ENCODE measurements at places on chromosomes 11 and 22. TPM values are rescaled to one million over a fixed set of nuclear protein-coding genes. Genes with fewer than 3 reads are reported as not detected.

Gene PARVG
- total RNA-seq = 229 TPM

Gene PKDREJ
- total RNA-seq = not detected

Gene PYGM
- total RNA-seq = 18.4 TPM

Gene MS4A4A
- not detected for total RNA-seq

Gene CRYBB2
- total RNA-seq = not detected

Gene LMNTD2
- total RNA-seq = 7.2 TPM

Gene OR8H3
- not detected for total RNA-seq

DNA sequence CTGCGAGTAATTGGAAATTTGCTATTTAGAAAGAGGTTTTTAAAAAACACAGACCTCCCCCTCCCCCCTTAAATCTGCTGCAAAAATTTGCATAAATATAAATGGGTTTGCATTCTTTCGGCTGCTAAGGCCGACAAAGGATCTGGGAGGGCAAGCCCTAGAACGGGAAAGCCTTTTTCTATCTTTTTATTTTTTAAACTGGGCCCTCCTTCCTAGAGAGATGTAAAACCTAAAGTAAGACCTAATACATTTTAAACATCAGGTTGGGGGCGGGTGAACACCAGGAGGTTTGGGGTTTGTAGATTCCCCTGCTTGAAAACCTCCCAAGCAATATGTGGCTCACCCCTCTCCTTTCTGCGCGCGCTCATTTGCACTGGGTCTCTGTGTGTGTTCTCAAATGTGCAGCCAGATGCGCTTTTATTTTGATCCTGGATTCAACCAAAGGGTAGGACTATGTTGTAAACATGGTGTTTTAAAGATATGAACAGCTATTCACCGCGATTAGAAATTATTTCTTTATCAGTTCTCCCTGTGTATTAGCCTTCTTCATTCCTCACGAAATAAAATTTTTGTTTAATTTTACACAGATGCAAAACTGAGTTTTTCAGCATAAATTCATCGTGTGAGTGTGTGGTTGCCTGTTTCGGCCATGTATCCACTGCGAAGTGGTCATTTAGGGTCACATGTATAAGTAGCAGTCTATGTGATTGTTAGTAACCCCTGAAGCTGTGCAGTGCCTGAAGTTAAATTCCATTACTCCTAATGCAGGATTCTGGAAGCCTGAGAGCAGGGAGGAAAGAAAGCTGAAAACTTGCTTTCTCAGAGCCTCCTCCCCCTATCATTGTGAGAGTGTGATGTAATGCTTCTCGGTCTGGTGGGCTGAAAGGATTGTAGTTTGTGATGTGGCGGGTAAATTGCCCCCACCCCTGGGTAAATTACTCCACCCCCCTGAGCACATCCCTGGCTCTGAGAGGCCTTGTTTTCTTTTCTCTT is 988 bp downstream of the TNRC6B start:
- no peaks in the 10 kb centered on the region for H3K27me3 ChIP-seq
- peaks cover 77% of the 10 kb centered on the region for H3K4me1 ChIP-seq
- H3K27ac ChIP-seq = peak overlapping the region; percentile 86
- no peaks in the 10 kb centered on the region for H3K36me3 ChIP-seq
- H3K4me3 ChIP-seq = peak overlapping the region; percentile 87

DNA sequence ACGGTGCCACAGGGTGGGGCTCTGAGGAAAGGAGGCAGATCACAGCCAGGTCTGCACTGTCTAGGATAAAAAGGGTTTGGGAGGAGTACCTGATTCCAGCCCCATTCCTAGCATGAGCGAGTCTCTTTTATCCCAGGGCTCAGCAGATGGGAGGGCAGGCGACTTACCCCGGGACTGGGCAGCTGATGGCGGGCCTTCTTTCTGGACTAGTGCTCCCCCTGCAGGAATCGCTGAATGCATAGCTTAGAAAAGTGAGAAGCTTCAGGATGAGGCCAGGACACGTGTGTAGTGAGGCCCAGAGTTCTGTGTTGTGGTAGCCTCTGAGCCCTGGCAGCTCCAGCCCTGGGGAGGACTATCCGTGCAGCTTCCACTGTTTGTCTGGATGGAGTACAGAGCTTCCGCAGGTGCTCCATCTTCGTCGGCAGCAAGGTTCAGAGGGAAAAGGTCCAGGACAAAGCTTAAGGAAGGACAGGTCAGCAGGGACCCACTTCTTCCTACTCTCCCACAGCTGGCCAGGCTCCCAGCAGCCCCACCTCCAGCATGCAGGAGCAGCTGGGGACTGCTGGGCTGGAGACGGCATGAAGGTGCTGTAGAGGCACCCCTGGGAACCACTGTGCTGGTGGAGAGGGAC is 30.4 kb downstream of the COMMD9 start:
- H3K4me3 ChIP-seq = no peak overlapping the region
- DNase-seq = no peak
- no peaks in the 10 kb centered on the region for H3K4me1 ChIP-seq

GRCh38 chr22:22848364-22848866 is 39.2 kb upstream of the IGLL5 start:
- H3K4me1 ChIP-seq = peaks cover 27% of the 10 kb centered on the region
- no peaks in the 10 kb centered on the region for H3K36me3 ChIP-seq
- peak; percentile 61 for DNase-seq
- no peak overlapping the region for H3K4me3 ChIP-seq
- H3K27ac ChIP-seq = no peak overlapping the region

- DNase-seq = no peak
- H3K27me3 ChIP-seq = peaks cover 17% of the 10 kb centered on the region
- no peaks in the 10 kb centered on the region for H3K36me3 ChIP-seq
- H3K27ac ChIP-seq = no peak overlapping the region
- no peaks in the 10 kb centered on the region for H3K4me1 ChIP-seq
These were observed 84.1 kb upstream of the BARX2 start for GRCh38 chr11:129291546-129291945.

DNA sequence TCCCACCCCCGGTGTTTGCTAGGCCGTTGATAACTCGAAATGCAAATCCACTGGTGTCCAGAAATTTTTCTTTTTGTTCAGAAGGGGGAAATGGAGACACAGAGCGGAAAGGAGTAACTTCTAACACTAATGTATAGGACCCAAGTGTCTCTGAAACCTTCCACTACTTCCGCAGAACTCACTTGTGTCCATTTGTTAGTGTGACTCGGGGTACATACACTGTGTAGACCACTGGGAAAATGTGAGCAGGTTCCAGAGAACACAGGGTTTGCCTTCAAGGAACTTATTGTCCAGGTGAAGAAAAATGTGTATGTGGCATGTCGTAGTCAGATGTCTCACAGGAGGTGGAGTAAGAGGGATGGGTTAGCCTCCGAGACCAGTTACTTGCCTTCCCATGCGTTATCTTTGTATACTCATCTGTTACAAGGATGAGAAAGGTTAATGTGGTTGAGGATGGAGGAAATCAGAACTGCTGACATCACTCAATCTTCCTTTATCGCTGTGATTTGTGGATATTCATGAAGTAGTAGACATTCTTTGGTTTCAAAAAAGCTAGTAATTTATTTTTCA is 857 bp downstream of the ARCN1 start:
- H3K27ac ChIP-seq = peak overlapping the region; percentile 96
- H3K4me1 ChIP-seq = peaks cover 58% of the 10 kb centered on the region
- no peaks in the 10 kb centered on the region for H3K36me3 ChIP-seq
- H3K4me3 ChIP-seq = peak overlapping the region; percentile 98
- H3K27me3 ChIP-seq = no peaks in the 10 kb centered on the region
- DNase-seq = peak; percentile 29

- H3K4me3 ChIP-seq = no peak overlapping the region
- H3K4me1 ChIP-seq = peaks cover 21% of the 10 kb centered on the region
- H3K27me3 ChIP-seq = peaks cover 5% of the 10 kb centered on the region
- no peaks in the 10 kb centered on the region for H3K36me3 ChIP-seq
- peak overlapping the region; percentile 50 for H3K27ac ChIP-seq
These were observed 38.6 kb upstream of the LMO2 start for GRCh38 chr11:33930317-33931021.

DNA sequence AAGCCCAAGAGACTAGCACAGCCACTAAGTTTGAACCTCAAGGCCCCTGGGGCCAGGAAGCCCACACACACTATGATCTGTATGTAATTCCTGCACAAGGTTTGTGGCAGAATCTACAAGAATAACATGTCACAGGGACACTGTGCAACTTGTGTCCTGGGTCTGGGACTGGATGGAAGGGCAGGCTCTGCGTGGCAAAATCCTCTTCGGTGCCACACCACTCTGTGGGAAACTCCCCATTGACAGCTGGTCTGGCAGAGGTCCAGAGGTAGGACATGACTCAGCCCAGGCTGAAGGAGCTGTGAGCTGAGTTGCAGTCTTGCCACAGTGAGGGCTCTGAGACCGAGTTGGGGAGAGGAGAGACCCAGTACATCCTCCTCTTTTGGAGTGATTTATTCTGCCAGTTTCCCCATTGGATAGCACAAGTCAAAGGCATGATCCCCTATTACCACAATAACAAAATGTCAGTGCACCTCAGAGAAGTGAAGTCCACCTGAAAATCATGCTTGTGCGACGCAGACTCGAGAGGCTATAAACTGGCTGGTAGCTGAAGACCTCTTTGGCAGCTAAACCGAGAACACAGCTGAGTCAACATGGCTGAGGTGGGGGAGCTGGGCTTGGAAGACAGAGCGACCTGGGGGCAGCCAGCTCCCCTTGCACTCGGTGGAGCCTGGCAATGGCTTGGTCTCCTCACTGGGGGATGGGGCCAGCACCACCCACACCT is 23.3 kb upstream of the SERPIND1 start:
- H3K4me1 ChIP-seq = peaks cover 2% of the 10 kb centered on the region
- peaks cover 5% of the 10 kb centered on the region for H3K36me3 ChIP-seq
- DNase-seq = no peak
- H3K27ac ChIP-seq = no peak overlapping the region
- H3K4me3 ChIP-seq = no peak overlapping the region

DNA sequence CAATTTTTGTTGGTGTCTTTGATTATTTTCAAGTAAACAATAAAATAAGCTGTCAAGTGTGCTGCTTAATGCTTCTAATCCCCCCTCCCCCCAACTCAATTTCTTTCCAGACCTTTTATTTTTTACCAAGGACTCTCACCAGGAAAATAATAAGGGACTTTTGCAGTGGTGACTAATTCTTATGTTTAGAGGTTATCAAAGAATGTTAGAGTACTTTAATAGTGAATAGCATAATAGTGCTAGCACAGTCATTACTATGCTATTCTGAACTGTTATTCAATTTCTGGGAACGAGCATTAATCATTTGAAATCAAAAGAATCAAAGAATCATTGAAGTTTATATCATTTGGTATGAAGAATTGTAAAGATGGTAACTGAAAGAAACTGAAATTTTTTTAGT is 251.4 kb downstream of the DDX10 start:
- no peak overlapping the region for H3K4me3 ChIP-seq
- peaks cover 33% of the 10 kb centered on the region for H3K36me3 ChIP-seq
- DNase-seq = no peak
- H3K27ac ChIP-seq = no peak overlapping the region
- H3K4me1 ChIP-seq = no peaks in the 10 kb centered on the region
- no peaks in the 10 kb centered on the region for H3K27me3 ChIP-seq

GRCh38 chr11:19352771-19353160 is 112.0 kb upstream of the E2F8 start:
- H3K4me1 ChIP-seq = no peaks in the 10 kb centered on the region
- DNase-seq = no peak
- no peak overlapping the region for H3K27ac ChIP-seq
- peaks cover 59% of the 10 kb centered on the region for H3K27me3 ChIP-seq
- H3K36me3 ChIP-seq = no peaks in the 10 kb centered on the region
- H3K4me3 ChIP-seq = no peak overlapping the region

GRCh38 chr11:32297611-32298011 is 137.7 kb downstream of the WT1 start:
- H3K27me3 ChIP-seq = peaks cover under 1% of the 10 kb centered on the region
- no peak overlapping the region for H3K4me3 ChIP-seq
- no peaks in the 10 kb centered on the region for H3K36me3 ChIP-seq
- H3K27ac ChIP-seq = no peak overlapping the region
- H3K4me1 ChIP-seq = no peaks in the 10 kb centered on the region

GRCh38 chr11:118212131-118212725 is 12.6 kb downstream of the JAML start:
- peaks cover 5% of the 10 kb centered on the region for H3K36me3 ChIP-seq
- no peak overlapping the region for H3K4me3 ChIP-seq
- H3K27me3 ChIP-seq = no peaks in the 10 kb centered on the region

DNA sequence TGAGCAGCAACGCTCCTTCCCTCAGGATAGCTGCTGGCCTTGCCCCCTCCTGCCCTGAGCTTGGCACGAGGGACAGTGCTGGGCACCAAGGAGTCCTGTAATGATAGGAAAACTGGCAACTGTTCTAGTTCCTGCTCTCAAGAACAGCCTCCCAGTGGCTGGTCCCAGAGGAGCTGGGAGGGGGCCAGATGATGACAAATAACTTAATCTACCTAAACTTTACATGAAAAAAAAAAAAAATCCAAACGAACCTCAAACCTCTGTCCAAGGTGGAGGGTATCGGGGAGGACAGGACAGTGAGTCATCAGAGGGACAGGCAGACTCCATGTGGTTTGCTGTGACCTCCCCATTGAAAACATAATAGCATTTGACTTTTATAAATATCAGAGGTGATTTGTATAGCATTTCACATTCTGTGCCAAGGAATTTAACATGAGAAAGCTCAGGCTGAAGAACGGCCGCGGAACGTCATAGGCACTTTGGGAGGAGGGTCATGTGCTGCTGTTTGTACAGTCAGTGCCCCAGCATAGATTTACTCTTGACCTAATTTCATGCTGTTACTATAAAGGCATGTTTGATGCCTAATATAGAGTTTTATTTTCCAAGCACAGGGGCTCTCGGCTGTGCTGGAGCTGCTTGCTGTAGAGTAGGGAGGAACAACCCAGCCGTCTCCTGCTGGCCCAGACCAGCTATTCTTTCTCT is 98.2 kb upstream of the NNMT start:
- H3K4me1 ChIP-seq = peaks cover 14% of the 10 kb centered on the region
- no peak overlapping the region for H3K4me3 ChIP-seq
- no peak for DNase-seq
- H3K36me3 ChIP-seq = no peaks in the 10 kb centered on the region
- peak overlapping the region; percentile 41 for H3K27ac ChIP-seq

DNA sequence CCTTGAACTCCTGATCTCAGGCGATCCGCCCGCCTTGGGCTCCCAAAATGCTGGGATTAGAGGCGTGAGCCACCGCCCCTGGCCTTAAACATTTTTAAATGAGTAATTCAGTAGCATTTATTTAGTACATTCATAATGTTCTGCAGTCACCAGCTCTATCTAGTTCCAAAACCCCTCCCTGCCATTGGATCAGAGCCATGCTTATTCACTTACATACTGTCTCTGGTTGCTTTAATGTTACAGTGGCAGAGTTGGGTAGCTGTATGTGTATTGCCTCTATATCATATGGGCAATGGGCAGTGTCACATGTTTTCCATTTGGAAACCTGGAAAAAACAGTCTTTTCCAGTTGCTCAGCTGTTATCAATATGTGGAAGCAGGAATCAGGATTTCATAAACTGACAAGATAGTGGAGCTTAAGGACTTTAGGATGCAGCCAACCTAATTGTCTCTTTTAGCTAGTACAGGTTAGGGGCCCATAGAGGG is 10.5 kb downstream of the COA4 start:
- no peak overlapping the region for H3K27ac ChIP-seq
- DNase-seq = no peak
- H3K4me1 ChIP-seq = no peaks in the 10 kb centered on the region
- no peaks in the 10 kb centered on the region for H3K27me3 ChIP-seq

Data from naive thymus-derived CD8-positive, alpha-beta T cell (primary cell).